ENCODE measurements at places on chromosomes 4 and X.

DNA sequence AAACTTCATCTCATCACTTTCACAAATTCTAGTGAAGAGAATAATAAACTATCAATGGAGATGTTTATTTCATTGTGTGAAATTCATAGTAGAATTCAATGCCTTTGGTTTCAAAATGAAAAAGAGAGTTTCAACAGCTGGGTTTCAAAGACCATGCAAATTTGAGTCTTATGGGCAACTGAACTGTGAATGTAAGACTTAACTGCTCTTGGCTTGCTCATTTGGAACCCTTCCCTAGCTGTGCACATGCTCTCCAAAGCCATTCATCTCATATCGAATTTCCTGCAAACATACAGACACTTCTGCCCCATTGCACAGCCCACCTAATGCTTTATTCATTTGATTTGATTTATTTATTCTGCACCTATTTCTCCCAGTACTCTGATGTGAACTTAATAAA, 154.5 kb downstream of the GRXCR1 start:
- DNase-seq = no peak

DNA sequence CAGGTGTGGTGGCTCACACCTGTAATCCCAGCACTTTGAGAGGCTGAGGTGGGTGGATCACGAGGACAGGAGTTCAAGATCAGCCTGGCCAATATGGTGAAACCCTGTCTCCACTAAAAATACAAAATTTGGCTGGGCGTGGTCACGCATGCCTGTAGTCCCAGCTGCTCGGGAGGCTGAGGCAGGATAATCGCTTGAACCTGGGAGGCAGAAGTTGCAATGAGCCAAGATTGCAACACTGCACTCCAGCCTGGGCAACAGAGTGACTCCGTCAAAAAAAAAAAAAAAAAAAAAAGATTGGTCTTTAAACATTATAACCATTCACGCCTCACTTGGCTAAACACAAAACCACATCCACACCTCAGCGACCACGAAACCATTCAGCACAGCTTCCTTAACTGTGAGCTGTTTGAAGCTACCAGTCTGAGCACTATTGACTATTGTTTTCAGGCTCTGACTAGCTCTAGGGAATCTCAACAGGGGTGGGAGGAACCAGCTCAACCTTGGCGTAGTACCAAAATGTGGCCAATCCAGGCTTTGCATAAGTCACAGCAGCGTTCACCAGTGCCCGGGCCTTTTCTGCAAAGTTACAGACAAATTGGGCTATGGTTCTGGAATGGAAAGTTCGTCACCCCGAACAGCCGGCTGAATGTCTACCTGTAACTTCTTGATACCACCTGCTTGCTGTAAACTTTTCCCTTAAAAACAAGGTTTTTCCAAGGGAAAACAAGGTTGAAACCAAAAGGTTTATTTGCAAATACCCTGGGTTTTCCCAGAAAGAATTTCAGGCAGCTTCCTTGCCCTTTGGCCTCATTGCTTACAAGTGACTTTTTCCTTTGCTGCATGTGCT, 73.6 kb upstream of the DHX15 start:
- peak; percentile 46 for DNase-seq

GRCh38 chr4:134533068-134533467, 331.5 kb upstream of the PABPC4L start:
- no peak for DNase-seq

- DNase-seq = no peak
These were observed 68.6 kb downstream of the ANOS1 start for GRCh38 chrX:8663325-8663724.

DNA sequence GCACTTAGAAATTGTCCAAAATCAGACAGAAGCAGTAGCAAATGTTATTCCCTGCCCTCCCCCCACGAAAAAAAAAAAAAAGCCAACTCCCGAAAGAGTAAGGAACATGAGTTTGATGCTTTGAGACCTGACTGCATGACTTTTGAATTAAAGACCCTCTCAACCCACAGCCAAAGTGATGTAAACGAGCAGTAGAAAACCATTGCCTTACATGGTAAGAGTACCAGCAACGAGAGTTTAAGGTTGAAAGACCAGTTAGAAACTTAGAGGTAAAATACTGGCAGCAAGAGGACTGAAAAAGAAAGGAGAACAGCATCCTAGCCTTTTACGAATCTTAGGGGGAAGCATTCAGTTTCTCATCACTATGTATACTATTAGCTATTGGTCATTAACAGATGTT, 10.0 kb upstream of the ANXA10 start:
- DNase-seq = no peak

- no peak for DNase-seq
These were observed 173.8 kb downstream of the AR start for GRCh38 chrX:67717571-67717970.

GRCh38 chr4:6527683-6528595, 47.0 kb upstream of the MAN2B2 start:
- DNase-seq = no peak

- DNase-seq = no peak
These were observed 143.0 kb upstream of the GNPDA2 start for GRCh38 chr4:44869222-44869882.

GRCh38 chrX:119667111-119667878, 25.7 kb downstream of the SEPTIN6 start:
- peak; percentile 45 for DNase-seq

DNA sequence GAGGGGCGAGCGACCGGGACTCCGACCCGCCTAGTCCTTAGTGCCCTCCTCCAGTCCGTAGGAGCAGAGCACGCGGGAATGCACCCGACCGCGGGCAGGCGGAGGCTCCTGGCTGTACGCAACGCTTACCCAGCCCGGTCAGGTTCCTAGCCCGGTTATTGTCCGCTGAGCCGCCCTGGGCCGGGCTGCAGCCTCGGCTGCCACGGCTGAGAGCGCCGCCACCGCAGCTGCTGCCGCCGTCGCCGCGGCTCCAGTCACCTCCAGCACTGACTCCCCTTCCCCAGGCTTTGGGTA, at the start of gene AMER1:
Gene AMER1 (minus strand): TSS at position 268 of the 294 bp plus-strand sequence. CDS start 12,422 bp downstream, outside the sequence.
- DNase-seq = no peak

GRCh38 chrX:153871451-153871850, 14.5 kb downstream of the L1CAM start:
- DNase-seq = no peak

DNA sequence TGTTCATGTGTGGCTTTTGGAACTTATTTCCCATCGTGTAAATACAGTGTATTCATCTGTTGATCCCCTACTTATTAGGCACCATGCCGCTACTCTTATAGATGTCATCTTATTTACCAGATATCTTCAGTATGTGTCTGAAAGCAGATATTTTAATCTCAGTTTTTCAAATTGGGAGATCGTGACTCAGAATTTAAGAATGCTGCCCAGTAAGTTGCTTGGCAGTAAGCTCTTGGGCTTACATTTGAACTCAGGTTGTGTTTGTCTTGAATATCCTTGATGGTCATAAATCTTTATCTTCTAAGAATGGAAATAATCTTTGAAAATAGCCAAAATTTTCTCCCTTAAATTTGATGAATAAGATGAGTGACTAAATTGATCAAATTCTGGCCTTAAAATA, 45.9 kb upstream of the RPA4 start:
- DNase-seq = no peak

- DNase-seq = no peak
These were observed 206.3 kb downstream of the CBR4 start for GRCh38 chr4:168803732-168804131.

DNA sequence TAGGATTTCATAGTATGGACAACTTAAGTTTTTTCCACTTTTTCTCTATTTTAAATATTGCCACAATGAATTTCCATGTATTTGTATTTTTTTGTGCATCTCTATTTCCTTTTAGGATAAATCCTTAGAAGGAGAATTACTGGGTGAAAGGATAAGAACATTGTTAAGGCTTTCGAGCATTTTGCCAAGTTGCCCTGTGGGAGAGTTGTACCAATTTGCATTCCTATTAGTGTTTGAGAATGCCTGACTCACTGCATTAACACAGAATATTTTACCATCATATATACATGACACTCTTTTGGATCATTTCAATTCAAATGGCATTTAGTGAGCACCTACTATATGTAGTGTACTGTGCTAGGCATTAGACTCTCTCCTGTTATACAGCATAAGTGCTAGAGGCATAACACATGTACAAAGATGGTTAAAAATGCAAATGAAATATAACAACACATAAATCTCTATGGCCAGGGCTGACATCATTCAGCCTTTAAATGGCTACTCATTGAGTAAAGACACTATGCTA, 57.0 kb downstream of the PLAC1 start:
- no peak for DNase-seq

DNA sequence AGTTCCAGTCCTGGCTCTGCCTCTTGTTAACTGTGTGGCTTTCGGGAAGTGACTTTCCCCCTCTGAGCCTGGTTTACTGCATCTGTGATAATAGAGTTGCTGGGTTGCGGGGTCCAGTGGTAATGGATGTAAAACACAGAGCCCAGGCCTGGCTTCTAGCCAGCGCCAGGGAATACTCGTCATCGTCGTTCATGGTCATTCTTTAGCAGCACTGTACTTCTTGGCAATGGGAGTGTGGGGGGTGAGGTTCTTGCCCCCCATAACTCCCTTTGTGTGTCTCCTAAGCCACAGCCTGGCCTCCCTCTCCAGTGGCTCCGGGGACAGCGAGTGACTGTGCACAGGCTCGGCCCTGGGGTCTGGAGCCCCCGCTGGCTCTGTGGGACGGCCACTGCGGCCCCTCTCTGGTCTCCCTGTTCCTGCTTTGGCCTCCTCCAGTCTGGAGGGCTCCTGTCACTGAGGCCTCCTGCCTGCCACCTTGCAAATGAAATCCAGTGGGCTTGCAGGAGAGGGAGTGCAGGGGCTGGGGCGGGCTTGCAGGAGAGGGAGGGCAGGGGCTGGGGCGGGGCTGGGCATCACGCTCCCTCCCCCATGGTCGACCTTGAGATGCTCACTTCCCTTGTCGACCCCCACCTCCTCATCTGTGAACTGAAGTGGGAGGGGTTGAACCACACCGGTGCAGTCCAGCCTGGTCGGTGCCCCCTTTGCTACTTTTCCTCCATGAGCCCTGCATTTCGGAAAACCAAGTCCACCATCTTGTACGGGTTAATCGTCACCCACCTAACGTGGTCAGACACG, 13.2 kb downstream of the PSAPL1 start:
- no peak for DNase-seq

DNA sequence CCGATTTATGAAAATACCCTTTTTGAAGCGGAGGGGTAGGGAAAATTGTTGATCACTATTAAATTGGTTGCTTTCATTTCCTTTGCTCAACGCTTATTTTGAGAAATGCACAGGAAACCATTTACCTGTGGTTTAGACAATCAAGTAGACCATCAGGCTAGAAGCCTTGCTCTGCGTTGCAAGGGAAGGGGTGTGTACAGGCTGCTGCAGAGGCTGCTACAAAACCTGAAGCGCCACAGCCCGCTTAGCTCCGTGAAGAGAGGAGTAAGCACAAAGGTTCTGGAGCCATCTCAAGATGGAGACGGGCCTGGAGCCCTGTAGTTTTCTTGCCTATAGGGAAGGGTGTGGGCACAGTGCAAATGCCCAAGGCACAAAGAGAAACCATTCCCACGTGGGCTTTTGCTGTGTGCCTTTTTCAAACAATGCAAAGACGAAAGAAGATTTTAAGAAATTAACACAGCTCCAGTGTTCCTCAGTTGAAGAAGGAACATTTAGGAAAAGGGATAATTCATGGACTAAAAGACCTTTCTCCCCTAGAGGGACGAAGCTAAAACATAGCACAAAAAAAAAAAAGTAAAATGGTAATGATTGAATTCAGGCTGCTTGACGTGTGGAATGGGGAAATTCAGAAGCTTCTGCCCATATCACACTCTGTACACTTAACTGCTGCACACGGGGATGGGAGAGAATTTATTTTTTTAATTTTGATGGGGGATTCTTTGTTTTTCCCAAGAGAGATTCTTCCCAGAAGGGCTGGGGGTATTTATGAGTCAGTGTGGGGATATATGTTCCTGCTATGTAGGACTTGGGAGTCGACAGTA, 3.5 kb downstream of the TMSB4X start:
- DNase-seq = peak; percentile 49

DNA sequence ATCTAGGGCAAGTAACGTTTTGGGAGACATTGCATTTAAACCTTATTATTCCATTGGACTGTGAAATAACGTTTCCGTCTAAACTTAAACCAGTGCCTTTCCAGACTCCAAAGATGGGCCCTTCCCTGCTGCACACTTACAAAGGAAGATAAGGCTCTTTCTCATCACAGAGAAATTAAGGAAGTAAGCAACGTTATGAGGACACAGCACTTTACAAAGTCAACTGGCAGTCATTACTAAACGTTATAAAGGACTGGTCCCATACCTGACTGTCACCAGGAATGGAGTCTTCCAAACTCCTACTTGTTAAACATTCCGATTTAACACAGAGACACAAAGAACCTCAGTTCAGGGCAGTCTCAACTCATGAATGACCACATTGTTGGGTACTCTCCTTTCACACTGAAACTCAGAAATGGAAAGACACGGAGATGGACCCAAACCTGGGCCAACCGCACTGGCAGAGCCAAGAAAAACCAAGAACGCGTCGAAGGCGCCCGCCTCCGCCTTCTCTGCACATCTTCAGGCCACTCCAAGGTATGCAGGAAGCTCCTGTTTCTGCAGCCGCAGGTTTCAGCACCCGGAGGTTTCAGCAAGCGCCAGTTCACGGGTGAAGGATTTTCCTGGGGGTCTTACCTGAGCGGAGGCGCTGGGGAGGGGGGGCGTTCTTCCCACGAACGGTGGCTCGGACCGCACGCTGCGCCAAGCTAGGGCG, 670 bp downstream of the PAPSS1 start:
- DNase-seq = no peak

GRCh38 chrX:49264460-49264859, at the start of gene FOXP3:
Gene FOXP3, minus strand, starts transcription at chrX:49264710. Its CDS starts 6,205 bp downstream, at chrX:49258505.
- no peak for DNase-seq

GRCh38 chr4:162803378-162803777, 363.3 kb downstream of the NAF1 start:
- no peak for DNase-seq

DNA sequence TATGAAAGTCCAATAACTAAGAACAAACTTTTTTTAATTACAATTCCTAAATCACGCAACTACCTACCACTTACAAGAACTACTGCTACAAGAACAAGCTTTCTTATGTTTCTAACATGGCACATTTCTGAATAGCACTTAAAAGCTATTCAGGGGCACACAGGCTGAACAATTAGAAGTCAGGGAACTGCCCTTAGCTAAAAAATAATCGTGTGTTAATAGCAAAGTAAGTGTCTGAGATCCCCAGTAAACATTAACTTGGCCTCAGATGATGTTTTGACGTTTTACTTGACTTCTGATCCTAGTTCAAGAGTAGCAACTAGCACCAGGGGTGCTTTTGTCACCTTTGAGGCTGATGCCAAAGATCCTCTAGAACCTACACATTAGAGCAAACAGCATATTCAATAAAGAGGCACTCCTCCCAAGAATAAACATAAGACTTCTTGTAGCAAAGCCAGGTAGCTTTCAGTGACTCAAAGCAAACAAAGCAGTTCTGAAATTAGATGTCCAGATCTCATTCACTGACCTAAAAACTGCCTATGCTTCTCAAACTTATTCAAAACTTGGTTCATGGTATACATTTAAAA, 16.2 kb downstream of the SPOCK3 start:
- no peak for DNase-seq
